Pancreas (tissue), 10 donors: ENCODE measurements at places on chromosomes 12 and 14. TPM values are rescaled to one million over a fixed set of nuclear protein-coding genes. Genes with fewer than 3 reads are reported as not detected.

The KRT80 gene
- polyA plus RNA-seq, result 8.1 TPM

- no peak overlapping the region for H3K27ac ChIP-seq
- H3K36me3 ChIP-seq, result no peaks in the 10 kb centered on the region
- no peak for DNase-seq
- H3K27me3 ChIP-seq, result no peaks in the 10 kb centered on the region
- H3K4me1 ChIP-seq, result no peaks in the 10 kb centered on the region
Observed at GRCh38 chr12:6157482-6157881, 33.0 kb upstream of the VWF start.

The SLC6A15 gene
- 0.07 TPM for polyA plus RNA-seq

The ASB2 gene
- 1.3 TPM for polyA plus RNA-seq

- H3K36me3 ChIP-seq, result no peaks in the 10 kb centered on the region
- no peak overlapping the region for H3K27ac ChIP-seq
- H3K4me3 ChIP-seq, result no peak overlapping the region
- DNase-seq, result no peak
- H3K4me1 ChIP-seq, result no peaks in the 10 kb centered on the region
Observed at GRCh38 chr14:29043737-29044136, 277.1 kb downstream of the FOXG1 start.

DNA sequence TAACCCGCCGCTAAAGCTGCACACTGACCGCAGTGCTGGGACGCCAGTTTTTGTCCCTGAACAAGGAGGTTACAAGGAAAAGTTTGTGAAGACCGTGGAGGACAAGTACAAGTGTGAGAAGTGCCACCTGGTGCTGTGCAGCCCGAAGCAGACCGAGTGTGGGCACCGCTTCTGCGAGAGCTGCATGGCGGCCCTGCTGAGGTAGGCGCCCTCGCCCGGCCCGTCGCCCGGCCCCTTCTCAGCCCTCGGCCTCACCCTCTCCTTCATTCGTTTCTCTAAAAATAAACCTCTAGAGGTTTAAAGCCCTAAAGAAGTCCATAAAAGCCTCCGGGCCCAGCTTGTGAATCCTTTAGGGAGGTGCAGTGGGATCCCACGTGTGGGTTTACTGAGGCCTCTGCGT lies 52.2 kb upstream of the AMN start:
- H3K27me3 ChIP-seq, result no peaks in the 10 kb centered on the region
- no peaks in the 10 kb centered on the region for H3K36me3 ChIP-seq
- no peak overlapping the region for H3K27ac ChIP-seq
- H3K4me1 ChIP-seq, result no peaks in the 10 kb centered on the region
- DNase-seq, result no peak

- no peaks in the 10 kb centered on the region for H3K27me3 ChIP-seq
- no peaks in the 10 kb centered on the region for H3K4me1 ChIP-seq
- H3K4me3 ChIP-seq, result no peak overlapping the region
Observed at GRCh38 chr12:74250891-74251290, 286.7 kb upstream of the ATXN7L3B start.

DNA sequence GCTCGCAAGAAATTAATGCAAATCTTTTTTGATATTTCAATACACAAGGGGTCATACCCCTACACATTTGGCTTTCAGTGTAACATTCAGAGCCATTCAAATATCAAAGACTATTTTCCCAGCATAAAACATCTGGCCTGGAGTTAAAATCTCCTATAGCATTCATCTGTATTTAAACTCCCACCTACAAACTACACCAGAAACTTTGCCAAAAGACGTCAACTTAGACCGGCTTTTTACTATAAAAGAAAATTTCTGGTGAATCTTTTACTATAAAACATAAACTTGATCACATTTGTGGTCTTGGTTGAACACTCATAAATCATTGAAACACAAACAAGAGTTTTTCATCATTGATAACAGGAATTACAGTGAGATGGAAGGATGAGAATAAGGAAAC lies 473.3 kb upstream of the DCN start:
- no peak overlapping the region for H3K27ac ChIP-seq
- H3K4me1 ChIP-seq, result no peaks in the 10 kb centered on the region
- DNase-seq, result no peak

- no peak overlapping the region for H3K27ac ChIP-seq
- no peaks in the 10 kb centered on the region for H3K36me3 ChIP-seq
- DNase-seq, result peak; percentile 50
- no peaks in the 10 kb centered on the region for H3K27me3 ChIP-seq
Observed at GRCh38 chr12:16530268-16530850, 75.6 kb downstream of the LMO3 start.

DNA sequence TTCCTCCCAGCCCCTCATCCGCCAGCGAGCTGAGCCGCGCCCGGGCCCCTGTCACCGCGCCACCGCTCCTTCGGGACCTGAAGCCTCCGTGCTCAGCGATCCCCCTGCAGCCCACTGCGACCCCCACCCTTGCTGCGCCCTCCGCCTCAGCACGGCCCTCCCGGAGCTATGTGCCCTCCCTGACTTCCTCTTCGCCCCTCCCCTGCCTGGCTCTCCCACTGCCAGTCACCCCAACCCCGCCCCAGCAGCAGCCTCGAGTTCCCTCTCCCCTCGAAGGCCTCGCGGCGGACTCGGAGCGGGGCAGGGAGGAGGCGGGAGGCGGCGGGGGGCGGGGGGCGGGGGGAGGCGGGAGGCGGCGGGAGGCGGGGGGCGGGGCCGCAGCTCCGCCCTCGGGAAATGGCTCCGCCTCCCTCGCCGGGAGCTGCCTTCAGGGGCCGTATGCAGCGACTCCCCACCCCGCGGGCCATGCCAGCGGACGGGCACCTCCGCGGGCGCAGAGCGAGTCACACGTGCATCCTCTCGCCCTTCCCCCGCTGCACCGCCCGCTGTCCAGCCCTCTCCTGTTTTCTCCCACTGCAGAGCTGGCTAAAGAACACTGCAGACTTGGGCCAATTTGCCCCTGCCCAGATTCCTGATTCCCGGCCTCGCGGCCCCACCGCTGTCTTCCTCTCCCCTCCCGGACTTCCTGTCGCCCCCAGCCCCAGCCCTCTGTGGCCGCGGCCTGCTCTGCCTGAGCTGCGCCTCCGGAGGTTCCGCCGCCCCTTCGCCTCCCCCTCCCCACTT lies 29.1 kb upstream of the ADIPOR2 start:
- H3K36me3 ChIP-seq, result no peaks in the 10 kb centered on the region
- H3K27me3 ChIP-seq, result no peaks in the 10 kb centered on the region
- H3K4me1 ChIP-seq, result peaks cover 33% of the 10 kb centered on the region
- DNase-seq, result peak; percentile 96
- peak overlapping the region; percentile 93 for H3K27ac ChIP-seq

The KRT5 gene
- 1.5 TPM for polyA plus RNA-seq

The COCH gene
- 8.5 TPM for polyA plus RNA-seq

The HPD gene
- polyA plus RNA-seq, result 3.9 TPM

- H3K4me3 ChIP-seq, result no peak overlapping the region
- H3K27me3 ChIP-seq, result no peaks in the 10 kb centered on the region
- no peaks in the 10 kb centered on the region for H3K36me3 ChIP-seq
- no peak overlapping the region for H3K27ac ChIP-seq
Observed at GRCh38 chr14:97618917-97619690, 821.9 kb downstream of the VRK1 start.

DNA sequence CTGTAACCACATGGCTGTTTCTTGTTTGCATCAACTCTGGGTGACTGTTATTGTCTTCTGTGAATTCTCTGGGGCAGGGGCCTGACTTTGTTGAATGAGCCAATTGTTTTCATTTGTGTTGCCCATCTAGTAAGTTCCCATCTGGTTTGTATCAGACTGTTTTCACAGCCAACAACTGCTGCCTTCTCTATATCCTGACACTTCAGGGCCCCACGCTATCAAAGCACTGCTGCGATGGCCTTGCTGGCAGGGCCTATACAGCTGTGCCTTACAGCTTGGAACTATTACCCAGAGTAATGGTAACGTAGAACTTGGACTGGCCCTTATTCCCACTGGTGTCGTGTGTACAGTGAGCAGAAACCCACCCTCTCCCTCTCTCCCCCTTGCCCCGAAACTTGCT lies 104.3 kb upstream of the DACT1 start:
- no peaks in the 10 kb centered on the region for H3K27me3 ChIP-seq
- no peak overlapping the region for H3K4me3 ChIP-seq
- no peak for DNase-seq
- peak overlapping the region; percentile 31 for H3K27ac ChIP-seq
- H3K36me3 ChIP-seq, result no peaks in the 10 kb centered on the region
- H3K4me1 ChIP-seq, result peaks cover 5% of the 10 kb centered on the region

- H3K27ac ChIP-seq, result no peak overlapping the region
- H3K36me3 ChIP-seq, result no peaks in the 10 kb centered on the region
- DNase-seq, result no peak
- H3K27me3 ChIP-seq, result no peaks in the 10 kb centered on the region
Observed at GRCh38 chr14:74429991-74430390, 4.0 kb upstream of the SYNDIG1L start.

DNA sequence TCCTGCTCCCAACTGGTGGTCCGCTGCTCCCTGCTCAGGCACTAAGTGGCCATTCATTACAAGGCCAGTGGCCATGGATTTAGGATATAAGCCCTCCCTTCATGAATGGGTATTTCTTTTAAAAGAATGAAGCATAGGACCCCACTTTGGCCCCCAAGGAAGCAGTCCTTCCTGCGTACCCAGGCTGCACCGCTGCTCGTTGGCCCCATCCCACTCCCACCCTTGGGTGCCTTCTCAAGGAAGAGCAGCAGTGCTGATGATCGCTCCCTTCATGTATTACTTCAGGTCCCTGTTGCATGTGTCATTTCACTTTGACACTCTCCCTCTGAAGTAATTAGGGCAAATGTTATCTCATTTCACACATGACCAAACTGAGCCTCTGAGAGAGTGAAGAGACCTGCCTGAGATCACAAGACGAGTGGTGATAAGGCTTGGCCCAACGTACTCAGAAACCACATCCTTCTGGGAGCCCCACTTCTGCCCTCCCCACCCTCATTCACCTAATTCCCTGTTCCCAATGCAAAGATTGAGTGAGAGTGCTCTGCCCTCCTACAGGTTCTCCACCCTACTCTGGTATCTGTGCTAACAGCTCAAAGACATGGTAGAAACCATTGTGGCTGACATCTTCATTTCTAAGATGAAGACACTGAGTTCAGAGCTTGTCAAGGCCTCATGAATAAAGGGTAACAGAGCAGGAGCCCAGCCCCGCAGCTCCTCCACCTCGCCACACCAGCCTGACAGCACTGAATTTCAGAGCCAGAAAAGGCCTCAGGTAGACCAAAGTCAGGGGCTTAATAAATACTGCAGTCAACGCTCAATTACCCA lies 10.3 kb upstream of the KRT2 start:
- no peaks in the 10 kb centered on the region for H3K36me3 ChIP-seq
- no peak overlapping the region for H3K27ac ChIP-seq
- H3K27me3 ChIP-seq, result peaks cover 5% of the 10 kb centered on the region
- H3K4me3 ChIP-seq, result no peak overlapping the region
- DNase-seq, result no peak

GRCh38 chr14:53350866-53351265 lies 197.7 kb upstream of the DDHD1 start:
- H3K27ac ChIP-seq, result no peak overlapping the region
- DNase-seq, result no peak
- no peaks in the 10 kb centered on the region for H3K4me1 ChIP-seq
- no peaks in the 10 kb centered on the region for H3K27me3 ChIP-seq
- H3K4me3 ChIP-seq, result no peak overlapping the region

The CLEC4A gene
- polyA plus RNA-seq, result 1.4 TPM

The GYS2 gene
- polyA plus RNA-seq, result not detected

DNA sequence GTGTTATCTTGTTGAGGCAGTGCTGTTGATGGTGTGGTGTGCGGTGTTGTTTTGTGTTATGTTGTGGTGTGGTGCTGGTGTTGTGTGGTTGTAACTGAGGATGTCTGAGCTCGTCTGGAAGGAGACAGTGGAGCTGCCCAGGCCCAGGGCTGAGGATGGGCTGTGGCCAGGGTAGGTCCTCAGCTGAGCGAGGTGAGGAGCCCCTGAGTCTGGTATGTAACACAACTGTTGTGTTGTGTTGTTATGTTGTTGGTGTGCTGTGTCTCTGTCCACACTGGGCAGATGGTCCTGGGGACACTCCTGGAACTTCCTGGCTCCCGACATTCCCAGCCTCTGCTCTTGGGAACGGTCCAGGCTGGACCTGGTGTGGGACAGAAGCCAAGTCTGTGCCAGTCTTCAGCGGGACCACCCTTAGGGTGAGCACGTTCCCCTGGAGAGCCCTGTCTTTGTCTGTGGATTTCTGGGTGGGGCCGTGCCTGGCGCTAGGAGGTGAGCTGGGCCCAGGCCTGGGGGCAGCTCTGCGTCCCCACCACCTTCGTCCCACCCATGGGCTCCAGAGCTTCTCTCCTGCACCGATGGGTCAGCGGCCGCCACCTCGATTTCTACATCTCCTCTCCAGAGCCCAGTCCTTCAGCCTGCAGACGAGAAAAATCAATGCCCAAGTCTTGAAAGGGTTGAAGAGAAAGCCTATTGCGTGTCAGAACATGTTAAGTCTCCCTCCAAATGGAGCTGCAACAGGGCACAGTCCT lies 27.4 kb upstream of the SFSWAP start:
- no peak for DNase-seq
- no peaks in the 10 kb centered on the region for H3K27me3 ChIP-seq
- H3K27ac ChIP-seq, result no peak overlapping the region
- H3K4me3 ChIP-seq, result no peak overlapping the region

DNA sequence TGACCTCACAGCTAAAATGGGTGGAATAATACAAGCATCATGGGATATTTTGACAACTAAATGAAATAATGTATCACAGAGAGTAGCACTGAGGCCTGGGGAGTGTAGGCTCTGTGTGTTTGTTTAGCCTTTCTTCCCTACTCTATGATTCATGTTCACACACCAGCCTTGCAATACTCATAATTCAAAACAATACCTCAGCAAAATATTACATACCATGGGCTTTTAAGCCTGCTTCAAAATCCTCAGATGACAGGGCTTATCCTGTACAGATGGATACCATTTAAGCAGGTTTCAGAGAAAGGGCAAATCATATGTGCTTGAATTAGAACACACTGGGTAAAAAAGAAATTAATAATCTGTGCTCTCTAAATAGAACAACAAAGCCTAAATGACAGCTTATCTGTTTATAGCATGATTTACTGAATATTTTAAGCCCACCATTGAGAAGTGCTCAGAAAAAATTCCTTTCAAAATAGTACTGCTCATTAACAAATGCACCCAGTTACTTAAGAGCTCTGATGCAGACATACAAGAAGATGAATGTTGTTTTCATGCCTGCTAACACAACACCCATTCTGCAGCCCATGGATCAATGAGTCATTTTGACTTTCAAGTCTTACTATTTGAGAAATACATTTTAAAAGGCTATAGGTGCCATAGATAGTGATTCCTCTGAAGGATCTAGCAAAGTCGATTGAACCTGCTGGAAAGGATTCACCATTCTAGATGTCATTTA lies 84.9 kb upstream of the ADAMTS20 start:
- H3K27me3 ChIP-seq, result no peaks in the 10 kb centered on the region
- H3K36me3 ChIP-seq, result no peaks in the 10 kb centered on the region
- no peaks in the 10 kb centered on the region for H3K4me1 ChIP-seq
- DNase-seq, result no peak
- no peak overlapping the region for H3K27ac ChIP-seq
